ENCODE measurements at places on chromosomes 3 and 15.

DNA sequence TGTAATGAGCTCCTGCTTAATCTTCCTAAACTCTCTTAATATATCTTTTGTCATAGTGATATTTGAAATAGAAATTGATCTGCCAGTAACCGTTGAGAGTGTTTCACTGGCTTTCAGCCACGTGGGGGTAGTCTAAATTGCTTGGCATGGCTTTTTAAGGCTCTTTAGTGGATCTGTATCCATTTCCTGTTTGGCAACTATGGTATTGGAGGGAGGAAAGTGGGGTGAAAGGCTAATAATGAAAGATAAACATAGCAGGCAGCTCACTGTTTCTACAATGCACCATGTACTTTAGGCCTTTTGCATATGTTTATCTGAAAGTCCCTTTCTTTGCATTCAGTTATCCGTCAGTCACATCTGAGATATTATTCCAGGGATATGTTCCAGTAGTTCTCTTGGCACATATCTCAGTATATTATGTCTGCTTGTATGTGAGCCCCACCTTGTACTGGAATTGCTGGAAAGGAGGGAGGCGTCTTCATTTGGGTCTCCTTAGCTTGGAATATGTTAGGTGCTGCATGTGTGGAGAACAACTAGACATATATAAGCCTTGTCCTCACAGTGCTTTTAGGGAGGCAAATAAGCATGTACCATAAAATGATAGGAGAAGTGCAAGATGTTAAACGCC is 10.8 kb downstream of the TOPAZ1 start:
- DNase-seq = no peak

GRCh38 chr3:43994657-43995546 is 246.8 kb upstream of the TOPAZ1 start:
- peak; percentile 17 for DNase-seq

GRCh38 chr15:87671289-87671688 is 585.2 kb downstream of the NTRK3 start:
- DNase-seq = no peak

GRCh38 chr3:158407844-158408517 is 163.0 kb upstream of the MLF1 start:
- DNase-seq = no peak

DNA sequence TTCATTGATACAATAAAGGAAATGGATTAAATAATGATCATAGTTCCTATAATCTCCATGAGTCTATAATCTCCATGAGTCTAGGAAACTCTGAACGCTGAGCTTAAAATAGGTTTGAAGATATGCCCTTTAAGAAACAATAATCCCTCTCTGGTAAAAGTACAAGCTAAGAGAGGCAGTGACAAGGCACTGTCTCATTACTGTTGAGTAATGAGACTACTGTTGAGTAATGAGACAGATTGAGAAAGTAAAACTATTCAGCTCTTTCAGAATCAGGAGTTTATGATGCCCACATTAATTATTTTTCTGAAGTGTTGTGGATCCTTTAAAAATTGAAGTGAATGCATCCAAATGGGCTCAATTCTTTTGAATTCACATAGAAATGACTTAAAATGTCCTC is 235.5 kb upstream of the THRB start:
- DNase-seq = no peak

DNA sequence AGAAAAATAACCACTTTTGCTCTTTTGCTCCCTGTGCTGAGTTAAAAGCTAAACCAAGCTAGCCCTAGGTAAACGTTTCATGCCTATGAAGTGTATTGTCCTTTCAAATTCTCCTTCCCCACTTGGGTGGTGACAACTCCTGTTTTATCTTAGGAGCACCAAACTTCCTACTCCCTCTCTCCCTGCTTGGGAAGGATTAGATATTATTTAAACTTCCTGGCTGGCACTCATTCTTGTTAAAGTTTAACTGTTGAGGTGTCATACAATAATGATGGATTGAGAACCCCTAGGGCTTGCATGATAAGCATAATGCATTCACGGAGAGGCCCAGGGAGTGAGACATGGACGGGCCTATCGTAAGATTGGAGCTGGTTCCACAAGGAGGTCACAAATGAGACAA is 29.5 kb downstream of the B4GALT4 start:
- DNase-seq = no peak

DNA sequence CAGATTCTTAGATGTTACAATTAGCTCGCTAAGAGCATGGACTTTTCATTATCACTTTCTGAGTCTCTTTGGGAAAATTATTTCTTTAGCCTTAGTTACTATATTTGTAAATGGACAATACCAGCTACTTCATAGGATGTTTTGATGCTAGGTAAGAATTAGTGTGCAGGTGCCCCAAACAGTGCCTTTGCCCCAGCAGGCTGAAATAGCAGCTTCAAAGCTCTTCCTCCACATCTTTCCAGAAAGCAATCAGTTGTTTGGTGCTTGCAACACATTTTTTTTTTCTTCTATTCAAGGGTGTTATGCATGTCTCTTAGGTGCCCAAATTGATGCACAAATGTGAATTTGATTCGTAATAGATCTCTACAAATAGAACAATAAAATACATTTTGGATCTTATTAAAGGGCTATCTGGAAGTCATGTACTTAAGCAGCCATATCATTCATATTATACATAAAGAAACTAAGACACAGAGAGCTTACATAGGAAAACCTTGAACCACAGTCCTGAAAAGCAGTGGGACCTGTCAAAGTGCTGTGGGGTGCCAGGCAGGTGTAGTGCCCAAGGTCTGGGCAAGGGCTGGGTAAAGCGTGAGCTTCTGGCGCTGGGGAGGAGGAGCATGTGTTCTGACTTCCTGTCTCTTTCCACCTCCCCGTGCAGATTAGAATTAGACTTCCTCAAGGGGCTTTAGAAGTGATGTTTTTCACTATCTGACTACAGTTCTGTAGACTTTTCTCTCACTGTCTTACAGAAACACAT is 62.9 kb downstream of the FNDC3B start:
- DNase-seq = peak; percentile 69

DNA sequence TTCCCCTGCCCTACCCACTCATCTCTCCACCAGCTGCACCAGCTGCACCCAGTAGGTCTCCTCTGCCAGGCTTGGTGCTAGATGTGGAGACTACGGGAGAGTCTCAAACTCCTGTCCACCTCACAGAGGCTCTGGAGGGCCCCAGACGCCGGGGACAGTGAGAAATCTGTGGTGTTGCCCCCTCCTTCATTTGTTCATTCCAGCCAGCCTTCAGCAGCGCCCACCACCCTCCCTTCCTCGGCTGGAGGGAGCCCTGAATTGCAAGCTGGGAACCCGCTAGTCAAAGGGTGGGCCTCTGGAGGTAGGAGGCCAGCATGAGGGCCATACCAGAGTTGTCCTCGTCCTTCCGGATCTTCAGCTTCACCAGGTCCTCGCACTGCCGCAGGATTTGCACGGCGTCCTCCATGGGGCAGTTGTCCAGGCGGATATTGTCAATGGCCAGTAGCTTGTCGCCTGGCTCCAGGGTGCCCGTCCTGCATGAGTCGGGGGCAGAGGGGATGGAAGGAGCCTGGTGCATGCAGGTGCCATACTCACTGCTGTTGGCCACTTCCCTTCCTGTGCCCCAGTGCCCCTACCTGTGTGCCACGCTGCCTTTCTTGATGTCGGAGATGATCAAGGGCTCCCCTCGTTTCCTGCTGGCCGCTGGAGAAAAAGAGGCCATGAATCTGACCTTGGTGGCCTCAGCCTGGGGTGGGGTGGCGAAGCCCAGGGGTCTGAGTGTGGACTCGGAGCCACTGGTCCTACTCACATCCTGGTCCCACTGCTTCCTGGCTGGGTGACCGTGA is 29.1 kb downstream of the GRIP2 start:
- DNase-seq = no peak

DNA sequence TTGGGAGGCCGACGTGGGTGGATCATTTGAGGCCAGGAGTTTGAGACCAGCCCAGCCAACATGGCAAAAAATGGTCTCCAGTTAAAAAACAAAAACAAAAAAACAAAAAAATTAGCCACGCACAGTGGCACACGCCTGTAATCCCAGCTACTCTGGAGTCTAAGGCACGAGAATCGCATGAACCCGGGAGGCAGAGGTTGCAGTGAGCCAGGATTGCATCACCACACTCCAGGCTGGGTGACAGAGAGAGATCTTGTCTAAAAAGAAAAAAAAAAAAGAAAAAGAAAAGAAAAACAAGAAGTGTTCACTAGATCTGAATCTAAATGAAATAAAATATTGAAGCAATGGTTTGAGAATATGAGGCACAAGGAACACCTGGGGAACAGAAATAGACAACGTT is 36.7 kb downstream of the SLC9A9 start:
- no peak for DNase-seq

DNA sequence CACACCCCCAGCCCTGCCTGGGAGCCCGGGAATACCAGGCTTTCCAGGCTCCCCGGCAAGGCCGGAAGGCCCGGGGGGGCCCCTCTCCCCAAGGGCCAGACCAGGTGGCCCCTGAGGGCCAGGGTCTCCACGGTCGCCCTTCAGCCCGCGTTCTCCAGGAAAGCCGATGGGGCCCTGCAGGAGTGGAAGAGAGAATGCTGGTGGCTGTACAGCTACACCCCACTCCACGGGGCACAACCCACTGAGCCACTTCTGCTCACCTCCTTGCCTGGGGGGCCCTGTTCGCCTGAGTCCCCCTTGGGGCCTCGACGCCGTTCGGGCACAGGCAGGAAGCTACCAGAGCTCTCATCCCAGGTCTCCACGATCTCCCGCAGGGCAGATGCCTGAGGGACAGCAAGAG is 11.8 kb upstream of the UCN2 start:
- no peak for DNase-seq

DNA sequence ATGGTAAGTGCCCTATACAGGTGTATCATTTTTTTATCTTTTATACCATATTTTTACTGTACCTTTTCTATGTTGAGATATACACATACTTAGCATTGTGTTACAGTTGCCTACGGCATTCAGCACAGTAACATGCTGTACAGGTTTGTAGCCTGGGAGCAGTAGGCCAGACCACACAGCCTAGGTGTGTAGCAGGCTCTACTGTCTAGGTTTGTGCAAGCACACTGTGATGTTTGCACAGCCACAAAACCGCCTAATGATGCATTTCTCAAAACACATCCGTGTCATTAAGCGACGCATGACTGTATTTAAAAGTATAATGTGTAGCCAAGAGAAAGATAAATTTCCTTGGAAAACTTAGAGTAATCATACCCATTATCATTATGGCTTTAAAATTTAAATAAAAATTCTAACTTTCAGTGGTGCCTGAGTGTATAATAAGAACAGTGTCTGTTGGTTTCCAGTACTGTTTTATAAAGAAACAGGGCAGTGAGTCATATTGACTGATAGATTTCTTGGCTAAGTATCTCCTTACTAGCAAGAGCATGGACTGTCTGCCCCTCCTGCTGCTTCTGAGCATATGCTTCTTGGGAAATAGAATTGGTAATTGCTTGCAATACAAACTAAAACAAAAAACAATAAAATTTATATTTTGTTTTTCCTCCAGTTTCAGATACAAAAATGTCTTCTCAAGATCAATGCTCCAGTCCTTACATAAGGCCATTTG is 18.3 kb downstream of the CALML4 start:
- no peak for DNase-seq

GRCh38 chr3:142276781-142277180 is 51.4 kb upstream of the GK5 start:
- no peak for DNase-seq

GRCh38 chr15:41231422-41232226 is 556 bp downstream of the CHP1 start:
- no peak for DNase-seq

GRCh38 chr3:130843441-130843840 is 50.4 kb upstream of the ATP2C1 start:
- no peak for DNase-seq

DNA sequence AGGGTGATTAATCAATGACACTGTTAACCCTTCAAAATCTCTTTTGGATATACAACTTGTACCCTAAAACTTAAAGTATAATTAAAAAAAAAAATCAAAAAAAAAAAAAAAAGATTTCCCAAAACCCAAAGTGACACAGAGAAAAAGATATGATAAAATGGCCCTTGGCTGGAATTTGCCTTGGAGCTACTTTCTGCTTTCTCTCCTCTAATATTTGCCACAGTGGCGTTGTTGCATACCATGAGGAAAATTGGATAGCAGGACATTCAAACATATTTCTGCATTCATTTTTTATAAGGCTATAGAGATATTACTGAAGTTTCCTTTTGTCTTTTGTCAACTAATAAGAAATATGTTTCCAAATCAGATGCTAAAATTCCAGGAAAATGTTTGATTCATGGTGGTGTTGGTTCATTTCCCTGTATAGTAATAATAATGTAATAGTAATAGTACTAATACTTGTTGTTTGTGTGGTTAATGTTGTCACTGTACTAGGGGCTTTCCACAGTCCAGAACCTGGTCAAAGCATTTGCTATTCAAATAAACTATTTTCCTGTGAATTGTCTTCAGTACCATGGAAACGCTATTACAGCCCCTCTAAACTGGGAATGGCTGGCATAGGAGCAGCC is 441.3 kb upstream of the THBS1 start:
- no peak for DNase-seq

- DNase-seq = no peak
Observed at GRCh38 chr3:179432451-179432850, 18.8 kb downstream of the GNB4 start.
